ENCODE measurements at places on chromosomes 3 and 15.
A peak's percentile ranks its signal among the peaks of the same experiment; 100 is the strongest.

DNA sequence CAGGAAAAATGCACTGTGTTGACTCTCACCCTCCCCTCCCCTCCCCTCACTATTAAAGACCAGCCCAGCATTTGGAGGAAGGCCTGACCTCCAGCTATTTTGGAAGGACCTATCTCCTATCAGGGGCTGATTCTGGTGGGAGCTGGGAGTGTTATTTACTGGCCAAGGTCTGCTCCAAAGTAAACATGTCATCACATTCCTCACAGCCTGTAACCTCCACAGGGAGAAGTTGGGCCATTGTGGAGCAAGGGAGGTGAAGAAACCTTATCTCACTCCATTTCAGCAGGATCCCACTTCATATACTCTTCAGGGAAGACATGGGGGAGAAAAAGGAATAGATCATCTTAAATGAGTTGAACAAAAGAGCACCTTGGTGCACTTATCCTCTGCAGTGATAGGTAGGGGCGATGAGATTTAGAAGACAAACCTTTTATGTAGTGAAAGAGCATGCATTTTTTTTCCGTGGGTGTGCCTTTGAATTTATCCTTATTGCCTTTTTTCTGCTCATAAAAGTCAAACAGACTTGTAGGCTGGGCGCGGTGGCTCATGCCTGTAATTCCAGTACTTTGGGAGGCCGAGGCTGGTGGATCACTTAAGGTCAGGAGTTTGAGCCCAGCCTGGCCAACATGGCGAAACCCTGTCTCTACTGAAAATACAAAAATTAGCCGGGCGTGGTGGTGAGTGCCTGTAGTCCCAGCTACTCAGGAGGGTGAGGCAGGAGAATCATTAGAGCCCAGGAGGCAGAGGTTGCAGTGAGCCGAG lies 15.6 kb upstream of the FLNB start:
- no peak for DNase-seq

- no peak for DNase-seq
Measured at GRCh38 chr3:10338591-10339353, 17.9 kb upstream of the SEC13 start.

DNA sequence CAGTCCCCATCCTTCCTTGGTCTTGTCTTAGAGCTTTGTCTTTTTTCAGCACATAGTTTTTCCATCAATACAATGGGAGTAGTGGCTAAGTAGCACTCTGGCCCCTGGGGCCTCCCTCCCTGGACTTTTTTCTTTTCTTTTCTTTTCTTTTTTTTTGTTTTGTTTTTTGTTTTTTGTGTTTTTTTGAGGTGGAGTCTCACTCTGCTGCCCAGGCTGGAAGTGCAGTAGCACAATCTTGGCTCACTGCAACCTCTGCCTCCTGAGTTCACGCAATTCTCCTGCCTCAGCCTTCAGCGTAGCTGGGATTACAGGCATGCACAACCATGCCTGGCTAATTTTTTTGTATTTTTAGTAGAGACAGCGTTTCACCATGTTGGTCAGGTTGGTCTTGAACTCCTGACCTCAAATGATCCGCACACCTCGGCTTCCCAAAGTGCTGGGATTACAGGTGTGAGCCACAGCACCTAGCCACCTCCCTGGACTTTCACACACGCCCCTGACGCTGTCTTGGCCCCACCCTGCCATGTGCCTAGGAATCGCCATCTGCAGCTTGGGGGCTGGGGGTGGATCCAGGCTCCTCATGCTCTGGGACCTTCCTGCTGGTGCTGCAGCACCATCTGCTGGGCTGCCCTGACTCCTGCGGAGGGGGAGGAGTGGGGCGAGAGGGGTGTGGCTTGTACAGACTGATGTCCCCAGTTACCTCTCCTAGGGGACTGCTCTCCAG lies 2.8 kb downstream of the C15orf39 start:
- peak; percentile 86 for DNase-seq

GRCh38 chr3:19543212-19543841 lies 390.7 kb downstream of the EFHB start:
- DNase-seq: no peak

GRCh38 chr15:58473724-58474123 lies 41.9 kb downstream of the LIPC start:
- no peak for DNase-seq

- DNase-seq: no peak
Measured at GRCh38 chr3:144557515-144557914, 585.9 kb downstream of the DIPK2A start.

DNA sequence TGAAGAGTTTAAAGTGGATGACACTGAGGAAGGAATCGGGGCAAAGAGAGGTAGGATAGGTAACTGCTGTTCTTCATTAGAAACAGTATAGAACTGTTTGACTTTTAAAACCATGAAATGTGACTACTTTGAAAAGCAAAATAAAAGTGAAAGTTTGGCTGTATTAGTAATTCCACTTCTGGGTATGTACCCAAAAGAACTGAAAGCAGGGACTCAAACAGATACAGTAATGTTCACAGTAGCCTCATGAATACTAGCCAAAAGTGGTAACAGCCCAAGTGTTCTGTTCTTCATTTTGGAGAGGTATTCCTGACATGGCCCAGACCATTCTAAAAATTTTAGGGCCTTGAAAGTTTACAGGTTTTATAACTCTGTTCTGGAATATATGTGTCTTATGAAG lies 1055.4 kb downstream of the TBL1XR1 start:
- DNase-seq: no peak

GRCh38 chr3:32398531-32398930 lies 6.9 kb downstream of the CMTM7 start:
- DNase-seq: no peak

GRCh38 chr3:139630542-139630941 lies 47.2 kb downstream of the NMNAT3 start:
- DNase-seq: no peak

- DNase-seq: no peak
Measured at GRCh38 chr3:183542355-183542754, 13.2 kb downstream of the KLHL6 start.

DNA sequence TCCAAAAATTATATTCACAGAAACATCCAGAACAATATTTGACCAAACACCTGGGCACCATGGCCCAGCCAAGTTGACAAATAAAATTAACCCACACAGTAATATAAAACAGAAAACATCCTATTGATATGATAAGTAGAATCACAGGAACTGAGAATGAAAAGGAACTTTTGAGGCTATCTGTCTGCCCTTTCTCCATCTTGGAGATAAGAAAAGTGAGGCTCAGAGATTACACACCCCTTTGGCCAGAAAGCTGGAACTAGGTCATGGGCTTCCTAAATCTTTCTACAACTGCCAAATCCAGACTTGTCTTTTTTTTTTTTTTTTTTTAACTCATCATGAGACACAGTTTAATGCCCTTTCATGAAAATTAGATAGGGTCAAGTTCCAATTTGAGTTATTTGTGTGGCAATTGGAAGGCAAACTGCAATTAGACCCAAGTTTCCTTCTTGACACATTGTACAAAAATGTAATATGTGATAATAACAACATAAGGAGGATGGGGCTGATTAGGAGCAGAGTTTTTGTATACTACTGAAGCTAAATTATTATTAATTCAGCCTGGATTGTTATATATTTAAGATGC lies 137.2 kb downstream of the RPL22L1 start:
- no peak for DNase-seq

DNA sequence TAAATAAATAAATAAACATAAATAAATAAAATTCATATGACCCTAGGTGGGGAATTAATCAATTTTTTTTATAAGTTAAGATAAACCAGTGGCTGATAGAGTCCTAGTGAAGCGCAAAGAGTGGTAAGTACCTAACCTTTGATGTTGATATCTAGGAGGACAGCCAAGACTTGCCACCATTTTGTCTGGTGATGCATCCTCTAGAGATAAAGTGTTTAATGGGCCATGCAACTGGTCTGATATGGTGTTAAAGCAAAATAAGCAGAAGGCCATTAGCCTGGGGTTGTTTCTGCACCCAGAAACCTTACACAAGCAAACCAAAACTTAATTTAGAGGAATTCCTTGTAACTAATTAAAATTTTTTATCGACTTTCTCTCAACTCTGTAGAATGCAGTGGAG lies 9.6 kb upstream of the USP8 start:
- no peak for DNase-seq

- no peak for DNase-seq
Measured at GRCh38 chr3:66662894-66663293, 162.1 kb upstream of the LRIG1 start.

DNA sequence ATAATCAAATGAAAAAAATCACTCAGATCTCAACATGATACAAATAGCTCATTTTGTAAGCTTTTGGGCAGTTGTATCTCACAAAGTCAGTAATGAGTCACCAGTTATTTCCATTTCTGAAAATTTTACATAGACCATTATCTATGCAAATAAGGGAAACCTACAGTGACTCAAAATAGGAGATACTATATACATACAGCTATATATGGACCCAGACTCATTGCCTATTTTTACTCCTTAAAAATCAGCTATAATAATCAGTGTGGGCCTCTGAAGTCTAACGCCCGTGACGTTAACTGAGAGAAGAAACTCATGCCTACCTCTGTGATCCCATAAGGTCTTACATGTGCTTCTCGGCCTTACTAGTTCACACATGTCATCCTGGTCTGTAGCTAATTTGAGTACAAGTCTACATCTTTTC lies 31.6 kb downstream of the LRIG1 start:
- no peak for DNase-seq

DNA sequence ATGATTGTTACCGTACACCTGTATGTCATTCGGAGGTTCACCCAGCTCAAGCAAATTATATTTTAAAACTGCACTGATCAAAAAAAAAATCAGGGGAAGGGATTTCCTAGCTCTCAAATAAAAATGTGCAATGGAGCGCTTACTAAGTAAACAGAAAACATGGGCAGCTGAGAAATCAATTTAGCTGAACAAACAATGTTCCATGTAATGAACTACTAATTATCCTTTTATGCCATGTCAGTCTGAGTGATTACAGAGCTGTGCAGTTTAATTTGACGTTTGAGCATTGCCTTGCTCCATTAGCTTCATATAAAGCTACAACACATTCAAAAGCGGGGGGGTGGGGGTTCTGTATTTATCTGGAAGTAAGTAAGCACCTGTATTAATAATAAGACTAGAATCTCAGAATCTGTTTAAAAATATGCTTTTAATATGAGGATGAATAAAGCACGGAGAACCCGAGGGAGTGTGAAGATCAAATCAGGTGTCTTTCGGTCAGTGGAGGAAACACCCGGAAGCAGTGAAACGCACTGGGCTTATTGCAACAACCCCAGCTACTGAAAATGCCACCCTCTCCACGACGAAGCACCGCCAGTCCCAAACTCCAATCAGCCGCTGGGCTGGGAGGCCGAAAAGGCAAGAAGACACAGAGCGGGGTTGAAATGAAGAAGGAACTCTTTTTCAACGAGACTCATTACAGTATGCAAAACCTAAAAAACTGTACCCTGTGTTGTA lies 196.5 kb upstream of the ATP11B start:
- DNase-seq: no peak

DNA sequence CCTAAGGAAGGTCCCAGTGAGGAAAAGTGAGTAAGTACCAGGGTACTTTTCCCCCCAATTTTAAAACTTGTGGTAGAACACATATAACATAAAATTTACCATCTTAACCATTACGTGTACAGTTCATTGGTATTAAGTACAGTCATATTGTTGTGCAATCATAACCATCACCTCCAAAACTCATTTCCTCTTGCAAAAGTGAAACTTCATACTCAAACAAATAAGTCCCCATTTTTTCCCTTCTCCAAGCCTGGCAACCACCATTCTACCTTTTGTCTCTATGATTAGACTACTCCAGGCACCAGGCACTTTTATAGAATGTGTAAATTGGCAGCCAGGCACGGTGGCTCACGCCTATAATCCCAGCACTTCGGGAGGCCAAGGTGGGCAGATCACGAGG lies 12.2 kb downstream of the PRC1 start:
- no peak for DNase-seq

DNA sequence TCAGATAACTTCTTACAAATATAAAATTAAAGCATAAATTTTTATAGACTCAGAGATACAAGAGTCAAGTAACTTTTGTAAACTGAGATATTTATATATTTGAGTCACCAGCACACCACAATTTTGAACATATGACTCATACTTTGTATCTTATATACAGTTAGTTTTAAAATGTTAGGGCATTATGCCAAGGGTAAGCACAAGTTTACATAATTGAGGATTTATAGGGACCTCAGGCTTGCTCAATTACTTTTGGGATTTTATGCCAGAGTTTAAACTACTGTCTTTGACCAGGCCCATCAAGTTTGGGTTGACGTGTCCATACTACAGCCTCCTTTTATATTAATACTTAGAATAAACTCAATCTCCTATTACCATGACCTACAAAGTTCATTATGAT lies 7.4 kb upstream of the FGF7 start:
- no peak for DNase-seq

DNA sequence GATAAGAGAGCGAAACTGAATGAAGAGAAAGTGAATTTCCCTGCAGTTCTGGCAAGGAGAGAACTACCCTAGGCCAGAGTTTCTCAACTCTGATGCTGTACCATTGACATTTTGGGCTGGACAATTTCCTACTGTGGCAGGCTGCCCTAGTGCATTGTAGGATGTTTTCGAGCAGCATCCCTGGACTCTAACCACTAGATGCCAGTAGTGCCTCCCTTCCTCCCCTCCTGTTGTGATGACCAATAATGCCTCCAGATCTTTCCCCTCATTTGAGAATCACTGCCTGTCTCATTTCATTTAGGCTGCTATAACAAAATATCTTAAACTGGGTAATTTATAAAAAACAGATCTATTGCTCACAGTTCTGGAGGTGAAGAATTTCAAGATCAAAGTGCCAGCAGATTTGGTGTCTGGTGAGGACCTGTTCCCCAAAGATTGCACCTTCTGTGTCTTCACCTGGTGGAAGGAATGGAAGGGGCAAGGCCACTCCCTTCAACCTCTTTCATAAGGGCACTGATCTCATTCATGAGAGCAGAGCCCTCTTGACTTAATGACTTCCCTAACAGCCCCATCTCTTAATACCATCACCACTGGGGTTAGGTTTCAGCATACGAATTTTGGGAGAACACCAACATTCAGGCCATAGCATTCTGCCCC lies 188.9 kb upstream of the MEIS2 start:
- no peak for DNase-seq

DNA sequence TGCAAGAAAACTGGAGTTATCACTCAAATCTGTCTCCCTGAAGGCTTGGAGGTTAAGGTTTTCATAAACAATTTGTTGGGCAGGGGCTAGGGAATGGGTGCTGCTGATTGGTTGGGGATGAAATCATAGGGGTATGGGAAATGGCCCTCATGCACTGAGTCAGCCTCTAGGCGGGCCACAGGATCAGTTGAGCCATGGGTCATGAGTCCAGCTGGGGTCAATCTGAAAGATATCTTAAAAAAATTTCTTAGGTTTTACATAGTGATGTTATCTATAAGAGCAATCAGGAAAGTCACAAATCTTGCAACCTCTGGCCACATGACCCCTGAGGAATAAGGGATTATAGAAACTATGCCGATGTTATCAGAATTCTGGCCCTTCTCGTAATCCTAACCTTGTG lies 491.7 kb downstream of the ZIC1 start:
- no peak for DNase-seq

GRCh38 chr15:61243983-61244593 lies 15.0 kb upstream of the RORA start:
- no peak for DNase-seq

Measured in stimulated activated naive CD4-positive, alpha-beta T cell treated with Interleukin-2 at 50 U/mL for 16 hours (primary cell).